ENCODE measurements at places on chromosomes 5 and 9.

DNA sequence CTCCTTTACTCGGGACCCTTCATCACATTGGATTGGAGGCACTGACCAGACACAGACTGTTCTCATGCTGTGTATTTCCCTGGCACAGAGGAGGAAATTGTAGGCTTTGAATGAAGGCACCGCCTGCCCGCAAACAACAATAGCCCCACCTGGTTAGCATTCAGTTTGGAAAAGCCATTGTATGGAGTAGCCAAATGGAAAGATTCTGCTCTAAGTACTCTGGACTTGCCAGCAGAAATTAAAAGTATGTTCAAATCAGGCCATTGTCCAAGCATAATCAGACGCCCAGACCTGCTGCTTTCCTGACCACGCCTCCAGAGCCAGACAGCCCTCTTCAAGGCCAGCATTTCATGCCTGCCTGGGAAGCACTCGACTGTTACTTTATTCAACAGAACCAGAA lies 8.0 kb upstream of the SEMA4D start:
- no peak for DNase-seq

GRCh38 chr9:14822666-14823065 lies 87.6 kb downstream of the FREM1 start:
- DNase-seq: no peak

- no peak for DNase-seq
Measured at GRCh38 chr9:5549658-5550650, 39.6 kb downstream of the PDCD1LG2 start.

GRCh38 chr9:129081388-129081904 lies 535 bp downstream of the DOLPP1 start:
- DNase-seq: no peak

All from mesenteric fat pad (tissue), 1 donor.